ENCODE measurements at places on chromosomes 12 and 14. TPM values are rescaled to one million over a fixed set of nuclear protein-coding genes. Genes with fewer than 3 reads are reported as not detected.

ADAMTS20 gene
- total RNA-seq = not detected

DPF3 gene
- 0.13 TPM for total RNA-seq

PXN gene
- 194 TPM for total RNA-seq

SLC10A1 gene
- not detected for total RNA-seq

SVOP gene
- not detected for total RNA-seq

GSC gene
- total RNA-seq = 0.31 TPM

KRT78 gene
- 0.15 TPM for total RNA-seq

KIF5A gene
- total RNA-seq = 0.20 TPM
